Heart right ventricle (tissue), 16 donors: ENCODE measurements at places on chromosomes 7 and 10.

DNA sequence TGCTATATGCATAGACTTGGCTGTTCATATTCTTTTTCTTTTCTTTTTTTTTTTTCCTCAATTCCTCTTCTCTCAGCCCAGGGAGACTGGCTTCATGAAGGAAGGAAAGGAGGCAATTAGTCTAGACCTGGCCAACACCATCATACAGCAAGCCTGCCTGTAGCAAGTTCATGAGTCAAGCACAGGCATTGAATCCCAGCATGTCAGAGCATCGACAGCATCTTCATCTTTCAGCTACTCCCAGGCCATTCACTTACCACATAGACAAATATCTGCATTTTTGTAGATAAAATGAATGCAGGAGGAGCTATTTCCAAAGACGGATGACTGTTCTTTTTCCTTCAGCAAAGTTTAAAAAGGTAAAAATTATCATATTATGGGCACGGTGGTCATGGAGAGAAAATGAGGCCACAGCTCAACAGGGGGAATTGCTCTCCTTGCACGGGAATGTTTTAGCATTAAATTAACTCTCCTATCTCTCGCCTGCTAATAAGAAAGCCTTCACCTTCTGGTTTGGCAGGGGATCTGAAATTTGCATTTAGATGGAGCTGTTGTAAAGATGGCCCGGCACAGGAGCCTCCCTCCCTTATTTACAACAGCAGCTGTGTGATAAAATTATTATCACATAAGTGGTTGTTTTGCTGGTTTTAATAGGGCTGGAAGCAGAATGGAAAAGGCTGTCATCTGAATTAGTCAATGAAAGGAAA is 626.5 kb upstream of the AUTS2 start:
- no peaks in the 10 kb centered on the region for H3K4me1 ChIP-seq
- DNase-seq = no peak
- H3K27me3 ChIP-seq = no peaks in the 10 kb centered on the region
- H3K36me3 ChIP-seq = no peaks in the 10 kb centered on the region
- H3K4me3 ChIP-seq = no peak overlapping the region

DNA sequence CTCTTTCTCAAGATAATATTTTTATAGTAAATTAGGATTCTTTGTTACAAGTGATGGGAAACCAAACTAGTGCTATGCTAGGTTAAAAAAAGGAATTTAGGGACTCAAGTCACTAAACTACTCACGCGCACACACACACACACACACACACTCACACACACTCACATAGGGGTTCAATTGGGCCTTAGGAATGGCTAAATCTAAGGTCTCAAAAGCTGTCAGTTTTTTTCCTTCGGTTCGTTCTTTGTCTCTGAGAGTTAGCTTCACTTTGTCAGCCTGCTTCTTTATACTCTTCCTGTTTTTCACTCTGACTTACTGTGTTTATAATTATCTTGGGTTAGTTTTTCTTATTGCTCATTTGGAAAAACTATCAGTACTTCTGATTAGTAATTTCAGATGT is 138.9 kb downstream of the ADK start:
- H3K4me3 ChIP-seq = peak overlapping the region; percentile 6
- no peaks in the 10 kb centered on the region for H3K27me3 ChIP-seq
- H3K4me1 ChIP-seq = peaks cover 20% of the 10 kb centered on the region
- peak overlapping the region; percentile 77 for H3K27ac ChIP-seq
- no peak for DNase-seq
- no peaks in the 10 kb centered on the region for H3K36me3 ChIP-seq

GRCh38 chr7:148262721-148263229 is 327.8 kb upstream of the C7orf33 start:
- H3K36me3 ChIP-seq = no peaks in the 10 kb centered on the region
- H3K4me1 ChIP-seq = no peaks in the 10 kb centered on the region
- peak; percentile 66 for DNase-seq

GRCh38 chr7:115477193-115477651 is 553.3 kb downstream of the TFEC start:
- DNase-seq = no peak
- no peaks in the 10 kb centered on the region for H3K36me3 ChIP-seq
- no peaks in the 10 kb centered on the region for H3K4me1 ChIP-seq
- H3K27ac ChIP-seq = no peak overlapping the region
- peak overlapping the region; percentile 47 for H3K4me3 ChIP-seq
- H3K27me3 ChIP-seq = peaks cover 29% of the 10 kb centered on the region

DNA sequence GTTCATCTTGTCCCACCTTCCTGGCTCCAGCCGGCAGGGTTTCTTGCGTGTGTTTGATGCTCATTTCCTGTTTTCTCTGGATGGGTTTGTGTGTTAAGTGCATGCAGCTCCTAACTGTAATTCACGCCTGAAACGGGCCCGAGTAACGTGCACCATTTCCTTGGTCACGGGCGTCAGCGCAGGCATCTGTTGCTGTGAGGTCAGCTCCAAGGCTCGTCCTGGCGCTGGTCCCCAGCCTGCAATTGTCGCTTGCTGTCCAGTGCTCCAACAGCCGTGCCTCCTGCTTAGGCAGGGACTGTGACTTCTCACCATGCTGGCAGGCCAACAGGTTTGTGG is 201.1 kb downstream of the GLRX3 start:
- no peak for DNase-seq
- H3K4me3 ChIP-seq = no peak overlapping the region
- H3K27me3 ChIP-seq = peaks cover 10% of the 10 kb centered on the region
- H3K36me3 ChIP-seq = no peaks in the 10 kb centered on the region
- H3K27ac ChIP-seq = no peak overlapping the region

DNA sequence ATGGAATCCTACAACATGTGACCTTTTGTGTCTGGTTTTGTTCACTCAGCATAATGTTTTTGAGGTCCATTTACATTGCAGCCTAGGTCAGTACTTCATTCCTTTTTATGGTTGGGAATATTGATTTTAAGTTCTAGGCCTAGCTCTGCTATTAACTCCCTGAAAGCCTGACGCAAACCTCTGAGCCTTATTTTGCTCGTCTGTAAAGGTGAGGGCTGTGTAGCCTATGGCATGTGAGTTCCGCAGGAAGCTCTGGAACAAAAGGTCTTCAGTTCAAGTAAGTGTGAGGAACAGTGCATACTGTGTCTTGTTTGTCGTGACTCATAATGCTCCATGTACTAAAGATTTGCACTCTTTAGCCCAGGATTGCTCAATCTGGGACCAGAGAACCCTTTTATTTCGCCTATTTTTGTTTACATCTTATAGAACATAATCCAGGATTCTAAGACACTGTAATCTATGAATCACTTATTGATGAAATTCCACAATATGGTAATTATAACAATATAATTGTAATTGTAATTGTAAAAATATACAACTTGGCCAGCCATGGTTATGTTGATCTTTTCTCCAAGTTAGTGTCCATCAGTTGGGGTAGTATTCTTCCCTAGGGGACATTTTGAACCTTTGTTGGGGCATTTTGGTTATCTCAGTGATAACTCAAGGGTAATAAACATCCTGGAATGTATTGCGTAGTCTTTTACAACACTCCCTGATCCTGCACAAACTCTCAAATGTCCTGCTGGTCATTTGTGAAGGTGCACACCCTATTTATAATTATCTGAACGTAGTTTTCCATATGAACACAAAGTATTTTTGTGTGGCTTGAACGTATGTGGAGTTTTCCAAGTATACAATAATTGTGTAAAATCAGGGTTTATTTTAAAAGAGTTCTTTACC is 184.7 kb downstream of the VTI1A start:
- H3K36me3 ChIP-seq = no peaks in the 10 kb centered on the region
- no peak for DNase-seq
- H3K27me3 ChIP-seq = no peaks in the 10 kb centered on the region

DNA sequence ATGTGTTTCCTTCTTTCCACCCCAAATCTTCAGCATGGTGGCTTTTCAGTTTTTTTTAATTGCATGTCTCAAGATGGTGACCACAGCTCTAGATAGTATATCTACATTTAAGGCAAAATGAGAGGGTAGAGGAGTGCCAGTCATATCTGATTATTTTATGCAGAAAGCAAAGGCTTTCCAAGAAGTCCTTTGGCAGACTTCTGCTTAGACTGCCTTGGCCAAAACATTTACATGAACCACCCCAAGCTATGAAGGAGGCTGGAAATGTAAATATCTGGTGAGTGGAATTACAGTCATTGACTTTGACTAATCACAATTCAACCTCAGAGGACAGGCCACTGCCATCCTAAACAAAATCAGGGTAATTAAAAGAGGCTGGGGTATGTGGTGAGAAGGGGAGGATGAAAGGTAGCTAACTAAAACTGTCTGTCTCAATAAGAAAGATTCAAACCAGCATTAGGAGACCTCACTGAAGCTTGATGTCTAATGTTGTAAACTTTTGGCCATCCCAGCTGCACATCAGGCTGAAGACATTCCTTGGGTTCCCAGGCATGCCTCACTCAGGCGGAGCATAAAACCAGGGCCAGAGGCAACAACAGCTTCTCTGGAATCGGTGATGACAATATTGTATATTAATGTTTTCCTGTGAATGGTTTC is 53.4 kb downstream of the PPP1R3C start:
- H3K4me3 ChIP-seq = no peak overlapping the region
- peaks cover 22% of the 10 kb centered on the region for H3K4me1 ChIP-seq
- H3K36me3 ChIP-seq = no peaks in the 10 kb centered on the region
- no peak overlapping the region for H3K27ac ChIP-seq
- no peak for DNase-seq
